ENCODE measurements at places on chromosomes 2 and 18.

DNA sequence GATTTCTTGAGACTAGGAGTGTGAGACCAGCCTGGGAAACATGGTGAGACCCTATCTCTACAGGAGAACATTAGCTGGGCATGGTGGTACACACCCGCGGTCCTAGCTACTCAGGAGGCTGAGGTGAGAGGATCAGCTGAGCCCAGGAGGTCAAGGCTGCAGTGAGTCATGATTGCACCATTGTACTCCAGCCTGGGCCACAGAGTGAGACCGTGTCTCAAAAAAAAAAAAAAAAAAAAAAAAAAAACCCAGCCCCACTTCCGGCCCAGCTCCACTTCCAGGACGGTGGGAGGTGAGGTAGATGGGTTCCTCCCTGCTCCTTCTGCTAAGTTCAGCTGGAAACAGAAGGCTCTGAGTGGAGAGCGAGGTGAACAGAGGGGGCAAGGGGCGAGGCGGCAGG is 41.4 kb upstream of the NFATC1 start:
- no peak overlapping the region for H3K27ac ChIP-seq
- no peak overlapping the region for H3K4me3 ChIP-seq
- no peaks in the 10 kb centered on the region for H3K36me3 ChIP-seq
- H3K4me1 ChIP-seq = no peaks in the 10 kb centered on the region
- no peaks in the 10 kb centered on the region for H3K27me3 ChIP-seq

GRCh38 chr2:54954705-54955357 is 95.4 kb downstream of the RTN4 start:
- H3K4me1 ChIP-seq = peaks cover 19% of the 10 kb centered on the region
- H3K4me3 ChIP-seq = no peak overlapping the region
- H3K36me3 ChIP-seq = no peaks in the 10 kb centered on the region
- no peak for DNase-seq
- H3K27me3 ChIP-seq = no peaks in the 10 kb centered on the region

- H3K4me3 ChIP-seq = no peak overlapping the region
- no peaks in the 10 kb centered on the region for H3K27me3 ChIP-seq
- DNase-seq = no peak
These were observed 903.7 kb downstream of the TDRD15 start for GRCh38 chr2:22027345-22028005.

- peak overlapping the region; percentile 92 for H3K27ac ChIP-seq
- DNase-seq = peak; percentile 35
These were observed 55.0 kb downstream of the PKDCC start for GRCh38 chr2:42102591-42103450.

GRCh38 chr2:75728614-75729419 is 18.1 kb upstream of the GCFC2 start:
- no peak overlapping the region for H3K4me3 ChIP-seq
- no peak for DNase-seq
- H3K27ac ChIP-seq = no peak overlapping the region

GRCh38 chr2:230785346-230785745 is 72.7 kb downstream of the CAB39 start:
- no peak overlapping the region for H3K4me3 ChIP-seq
- peaks cover 39% of the 10 kb centered on the region for H3K4me1 ChIP-seq
- H3K27me3 ChIP-seq = no peaks in the 10 kb centered on the region
- H3K27ac ChIP-seq = peak overlapping the region; percentile 47
- H3K36me3 ChIP-seq = peaks cover 89% of the 10 kb centered on the region

- DNase-seq = no peak
- no peak overlapping the region for H3K4me3 ChIP-seq
- no peak overlapping the region for H3K27ac ChIP-seq
- H3K36me3 ChIP-seq = peaks cover 2% of the 10 kb centered on the region
- no peaks in the 10 kb centered on the region for H3K27me3 ChIP-seq
These were observed 155.3 kb downstream of the PRKCE start for GRCh38 chr2:45806563-45807358.

- no peak for DNase-seq
- peaks cover 22% of the 10 kb centered on the region for H3K27me3 ChIP-seq
- H3K4me3 ChIP-seq = no peak overlapping the region
- no peaks in the 10 kb centered on the region for H3K4me1 ChIP-seq
- H3K36me3 ChIP-seq = no peaks in the 10 kb centered on the region
These were observed 15.5 kb downstream of the NCKAP1 start for GRCh38 chr2:183022711-183023110.

- no peak for DNase-seq
- H3K4me3 ChIP-seq = no peak overlapping the region
- no peak overlapping the region for H3K27ac ChIP-seq
These were observed 42.3 kb downstream of the FAM124B start for GRCh38 chr2:224359569-224359968.

DNA sequence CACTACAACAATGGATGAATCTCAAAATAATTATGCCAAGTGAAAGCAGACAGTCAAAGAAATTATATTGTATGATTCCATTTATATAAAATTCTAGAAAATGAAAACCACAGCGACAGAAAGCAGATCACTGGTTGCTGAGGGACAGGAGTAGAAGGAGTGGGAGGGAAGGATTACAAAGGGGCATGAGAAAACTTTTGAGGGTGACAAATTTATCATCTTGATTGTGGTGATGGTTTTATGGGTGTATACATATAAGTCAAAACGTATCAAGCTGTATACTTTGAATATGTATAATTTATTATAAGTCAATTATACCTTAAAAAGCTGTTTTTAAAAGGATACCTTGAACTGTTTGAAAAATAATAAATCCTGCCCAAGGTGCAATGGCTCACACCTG is 27.7 kb downstream of the ATF2 start:
- DNase-seq = no peak
- H3K4me1 ChIP-seq = peaks cover 16% of the 10 kb centered on the region
- no peaks in the 10 kb centered on the region for H3K27me3 ChIP-seq
- H3K27ac ChIP-seq = no peak overlapping the region

- H3K36me3 ChIP-seq = peaks cover 33% of the 10 kb centered on the region
- no peaks in the 10 kb centered on the region for H3K27me3 ChIP-seq
- no peak for DNase-seq
These were observed 104.3 kb downstream of the STPG4 start for GRCh38 chr2:47050762-47051161.

DNA sequence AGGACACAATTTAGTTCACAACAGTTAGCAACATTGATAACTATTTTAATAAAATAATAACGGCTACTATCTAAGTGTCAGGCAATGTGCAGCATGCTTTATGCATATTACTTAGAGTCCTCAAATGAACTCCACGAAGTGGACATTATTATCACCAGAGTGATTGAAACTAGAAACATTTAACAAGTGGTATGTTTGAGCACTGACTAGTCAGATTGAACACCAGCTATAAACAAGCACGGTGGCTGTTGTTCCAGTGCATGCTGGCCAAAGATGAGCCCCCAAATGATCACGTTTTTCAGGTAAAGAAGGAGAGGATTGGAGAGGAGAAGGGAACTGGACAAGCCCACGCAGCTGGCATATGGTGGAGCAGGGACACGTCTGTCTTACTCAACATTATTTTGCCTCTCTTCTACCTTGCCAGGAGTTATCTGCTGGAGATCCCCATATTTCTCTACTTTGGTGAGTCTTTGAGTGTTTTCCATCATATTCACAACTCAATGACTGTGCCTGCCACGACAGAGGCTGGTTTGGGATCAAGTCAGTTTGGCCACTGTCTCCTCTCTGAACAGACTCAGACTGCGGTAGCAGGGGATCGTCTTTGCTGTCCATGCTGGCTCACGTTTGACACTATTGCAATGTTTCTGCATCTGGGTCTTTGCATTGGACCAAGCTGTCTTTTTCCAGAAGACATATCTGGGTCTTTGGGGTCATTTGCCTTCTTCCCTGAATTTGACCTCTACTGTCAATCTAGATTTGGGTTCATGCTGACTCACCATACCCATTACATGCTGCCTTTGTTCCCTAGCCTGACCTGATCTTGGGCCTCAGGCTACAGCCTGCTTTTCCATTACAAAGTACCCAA is 66.0 kb upstream of the ACSL3 start:
- H3K4me1 ChIP-seq = peaks cover 3% of the 10 kb centered on the region
- DNase-seq = no peak
- no peak overlapping the region for H3K4me3 ChIP-seq
- H3K27ac ChIP-seq = no peak overlapping the region
- peaks cover 5% of the 10 kb centered on the region for H3K27me3 ChIP-seq

GRCh38 chr2:4840791-4841190 is 851.4 kb upstream of the SOX11 start:
- H3K27ac ChIP-seq = no peak overlapping the region
- no peaks in the 10 kb centered on the region for H3K27me3 ChIP-seq
- no peak overlapping the region for H3K4me3 ChIP-seq
- no peak for DNase-seq
- no peaks in the 10 kb centered on the region for H3K4me1 ChIP-seq
- no peaks in the 10 kb centered on the region for H3K36me3 ChIP-seq

- DNase-seq = no peak
- no peak overlapping the region for H3K4me3 ChIP-seq
- H3K4me1 ChIP-seq = peaks cover 9% of the 10 kb centered on the region
- no peaks in the 10 kb centered on the region for H3K27me3 ChIP-seq
- H3K27ac ChIP-seq = no peak overlapping the region
These were observed 309.5 kb downstream of the AFF3 start for GRCh38 chr2:99832926-99833325.

DNA sequence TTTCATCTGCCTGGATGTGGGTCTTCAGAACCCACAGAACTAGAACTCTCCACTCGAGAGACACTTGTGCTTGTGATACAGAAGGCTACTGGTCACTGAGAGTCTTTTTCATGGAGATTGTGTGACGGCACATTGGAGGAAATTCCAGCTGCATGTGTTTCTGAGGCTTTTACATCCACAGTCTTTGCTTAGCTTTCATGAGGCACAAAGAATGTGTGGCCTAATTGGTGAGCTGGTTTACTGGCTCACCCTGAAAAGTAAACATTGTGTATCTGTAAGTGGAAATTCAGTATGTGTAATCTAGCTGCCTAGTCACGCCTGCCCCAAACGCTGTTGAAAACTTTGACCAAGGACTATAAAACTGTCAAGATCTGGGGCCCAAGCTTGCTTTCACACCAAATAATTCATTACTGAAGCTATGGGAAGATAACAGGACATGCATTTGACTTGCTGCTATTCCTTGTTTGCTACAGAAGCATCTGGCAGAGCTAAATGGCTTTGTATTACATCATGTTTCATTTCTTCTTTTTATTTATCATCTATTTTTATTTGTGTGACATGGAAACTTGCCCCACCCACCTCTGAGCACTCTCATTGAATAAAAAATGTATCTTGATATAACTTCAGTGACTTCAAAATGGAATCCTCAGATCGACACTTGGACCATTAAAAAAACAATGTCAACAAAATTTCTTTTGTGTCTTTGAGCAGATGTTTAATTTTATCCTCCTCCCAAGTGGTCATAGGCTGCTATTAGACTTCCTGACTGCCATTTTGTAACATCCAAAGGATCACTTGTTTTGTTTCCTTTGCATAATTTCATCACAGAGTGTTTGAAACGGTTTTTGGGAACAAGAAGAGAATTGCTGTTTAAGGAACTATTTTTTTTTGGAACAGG is 80.2 kb downstream of the EFEMP1 start:
- no peaks in the 10 kb centered on the region for H3K4me1 ChIP-seq
- no peak overlapping the region for H3K4me3 ChIP-seq
- H3K27me3 ChIP-seq = no peaks in the 10 kb centered on the region
- H3K27ac ChIP-seq = no peak overlapping the region

DNA sequence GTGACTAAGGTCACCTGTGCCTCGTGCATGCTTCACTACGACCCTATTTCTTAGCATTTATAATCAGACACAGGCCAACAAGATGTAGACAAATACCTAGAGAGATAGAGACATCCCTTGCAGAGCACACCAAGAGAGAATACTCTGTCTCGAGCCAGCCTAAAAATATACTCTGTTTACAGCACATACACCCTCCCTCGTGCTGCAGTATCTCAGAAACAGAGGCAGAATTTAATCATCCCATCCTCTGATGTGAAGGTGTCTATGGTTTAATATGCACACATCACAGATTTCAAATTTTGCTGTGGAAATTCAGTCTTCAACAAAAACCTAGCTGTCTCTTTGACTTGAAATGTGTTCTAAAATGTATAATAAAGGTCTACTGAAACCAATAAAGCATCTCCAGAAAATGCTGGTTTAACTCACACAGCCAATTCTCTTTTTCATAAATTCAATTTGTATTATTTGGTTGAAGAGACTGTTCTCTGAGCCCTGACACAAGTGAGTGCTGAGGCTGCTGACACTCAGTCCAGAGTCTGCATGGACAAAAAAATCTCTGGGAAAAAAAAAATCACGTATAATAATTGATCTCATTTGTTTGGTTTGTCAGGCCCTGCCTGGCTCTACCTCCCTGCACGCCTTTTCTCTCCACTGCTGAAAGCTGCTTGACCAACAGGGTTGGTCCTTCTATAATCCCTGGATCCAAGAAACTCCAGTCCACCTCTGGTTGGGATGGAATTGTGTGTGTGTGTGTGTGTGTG is 142.0 kb upstream of the FSHR start:
- H3K4me1 ChIP-seq = no peaks in the 10 kb centered on the region
- H3K4me3 ChIP-seq = no peak overlapping the region
- no peak overlapping the region for H3K27ac ChIP-seq
- no peak for DNase-seq
- H3K36me3 ChIP-seq = no peaks in the 10 kb centered on the region

DNA sequence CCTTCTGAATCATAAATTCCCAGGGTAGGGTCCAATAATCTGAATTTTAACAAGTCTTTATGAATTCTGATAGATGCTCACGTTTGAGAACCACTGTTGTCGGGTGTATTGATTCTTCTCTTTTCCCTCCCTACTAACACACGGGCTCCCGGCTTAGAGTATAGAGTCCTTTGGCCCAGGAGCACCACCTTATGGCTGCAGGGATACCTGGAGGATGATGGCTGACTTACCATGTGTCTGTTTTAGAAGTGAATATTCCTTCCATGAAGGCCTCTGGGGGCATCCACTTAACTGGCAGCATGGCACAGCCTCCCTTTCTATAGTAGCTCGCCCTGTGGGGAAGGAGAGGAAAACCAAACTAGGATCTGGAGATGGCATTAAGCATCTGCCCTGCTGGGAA is 91.7 kb downstream of the CLIP4 start:
- H3K27me3 ChIP-seq = no peaks in the 10 kb centered on the region
- no peaks in the 10 kb centered on the region for H3K4me1 ChIP-seq

DNA sequence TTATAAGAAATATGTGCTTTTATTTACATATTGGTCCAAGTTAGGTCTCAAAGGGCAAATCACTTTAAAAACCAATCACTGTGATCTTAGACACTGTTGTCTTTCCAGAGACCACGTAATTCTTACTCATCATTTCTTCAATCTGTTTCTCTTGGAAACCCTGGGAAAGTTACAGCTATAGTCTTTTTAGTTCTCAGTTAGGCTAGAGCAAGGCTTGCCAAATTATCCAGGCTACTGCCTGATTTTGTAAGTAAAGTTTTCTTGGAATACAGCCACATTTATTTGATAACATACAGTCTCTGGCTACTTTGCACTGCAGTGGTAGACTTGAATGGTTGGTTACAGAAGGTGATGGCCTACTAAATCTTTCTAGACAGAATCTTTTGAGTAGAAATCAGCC is 106.0 kb downstream of the KIAA1328 start:
- no peaks in the 10 kb centered on the region for H3K36me3 ChIP-seq
- H3K4me1 ChIP-seq = no peaks in the 10 kb centered on the region
- no peak overlapping the region for H3K27ac ChIP-seq
- DNase-seq = no peak
- no peaks in the 10 kb centered on the region for H3K27me3 ChIP-seq

- H3K27me3 ChIP-seq = no peaks in the 10 kb centered on the region
- DNase-seq = no peak
- H3K36me3 ChIP-seq = peaks cover 56% of the 10 kb centered on the region
- no peak overlapping the region for H3K27ac ChIP-seq
These were observed 70.4 kb upstream of the DNER start for GRCh38 chr2:229784791-229785190.

- no peaks in the 10 kb centered on the region for H3K4me1 ChIP-seq
- H3K4me3 ChIP-seq = no peak overlapping the region
- H3K36me3 ChIP-seq = no peaks in the 10 kb centered on the region
These were observed 13.3 kb upstream of the REEP1 start for GRCh38 chr2:86350751-86351150.

Data from T-helper 2 cell treated with Interferon-gamma antibody and Interleukin-4, amounts not matched to agents 5 μg/mL and 100 μg/mL, for 36 hours (primary cell).